ENCODE measurements at places on chromosomes 6 and 20.

DNA sequence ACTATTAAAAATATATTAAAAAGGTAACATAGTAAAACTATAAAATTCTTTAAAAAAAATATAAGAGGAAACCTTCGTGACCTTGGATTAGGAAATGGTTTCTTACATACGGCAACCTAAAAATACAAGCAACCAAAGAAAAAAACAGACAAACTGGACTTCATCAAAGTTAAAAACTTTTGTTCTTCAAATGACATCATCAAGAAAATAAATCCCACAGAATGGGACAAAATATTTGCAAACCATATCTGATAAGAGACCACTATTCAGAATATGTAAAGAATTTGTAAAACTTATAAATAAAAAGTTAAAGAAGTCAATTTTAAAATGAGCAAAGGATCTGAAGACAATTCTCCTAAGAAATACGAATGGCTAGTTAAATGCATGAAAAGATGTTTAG, 110.0 kb downstream of the ATG5 start:
- no peak for DNase-seq

- DNase-seq: no peak
These were observed 54.3 kb downstream of the PDE7B start for GRCh38 chr6:135905604-135906300.

GRCh38 chr6:90895299-90896074, 308.6 kb upstream of the MAP3K7 start:
- DNase-seq: no peak

GRCh38 chr6:163191704-163192537, 222.6 kb upstream of the QKI start:
- DNase-seq: no peak

DNA sequence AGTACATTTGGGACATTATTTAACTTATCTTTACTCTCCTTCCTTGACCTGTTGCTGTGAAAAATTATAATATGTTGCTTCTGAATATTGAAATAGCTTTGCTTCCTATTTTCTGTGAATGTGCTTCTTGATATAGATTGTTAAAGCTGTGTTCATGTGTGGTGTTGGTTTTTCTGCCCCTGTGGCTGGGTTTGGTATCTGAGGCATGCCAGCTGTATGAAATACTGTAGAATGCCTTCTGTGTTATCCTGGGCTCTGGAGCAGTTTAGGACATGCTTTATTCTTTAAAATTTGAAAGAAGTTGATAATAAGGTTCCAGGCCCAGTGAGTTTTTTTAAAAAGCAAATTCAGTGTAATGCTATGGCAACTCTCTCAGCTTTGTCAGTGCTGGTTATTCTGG, 71.7 kb downstream of the HIVEP1 start:
- DNase-seq: no peak

DNA sequence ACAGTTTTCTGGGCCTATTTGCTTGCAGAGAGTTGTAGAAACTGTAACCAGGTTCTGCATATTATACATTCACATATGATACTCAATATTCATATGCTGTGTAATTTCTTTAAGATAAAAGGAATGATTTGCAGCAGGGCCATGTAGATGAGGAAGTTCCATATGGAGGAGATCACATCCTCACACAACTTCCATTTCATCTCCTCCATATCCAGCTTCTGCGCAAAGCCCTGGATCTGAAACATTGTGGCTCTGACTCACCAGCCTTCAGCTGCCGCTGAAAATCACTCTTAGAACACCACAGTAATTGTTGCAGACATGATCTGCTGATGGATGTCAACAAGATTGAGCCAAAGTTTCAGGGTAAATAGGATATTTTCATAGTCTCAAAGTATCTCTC, 57.7 kb downstream of the PXDC1 start:
- DNase-seq: no peak

GRCh38 chr6:139736325-139736906, 362.0 kb upstream of the CITED2 start:
- peak; percentile 20 for DNase-seq

- DNase-seq: no peak
These were observed 156.6 kb downstream of the ZDHHC14 start for GRCh38 chr6:157537556-157537955.

GRCh38 chr6:16206595-16207037, 31.8 kb upstream of the GMPR start:
- DNase-seq: peak; percentile 80

DNA sequence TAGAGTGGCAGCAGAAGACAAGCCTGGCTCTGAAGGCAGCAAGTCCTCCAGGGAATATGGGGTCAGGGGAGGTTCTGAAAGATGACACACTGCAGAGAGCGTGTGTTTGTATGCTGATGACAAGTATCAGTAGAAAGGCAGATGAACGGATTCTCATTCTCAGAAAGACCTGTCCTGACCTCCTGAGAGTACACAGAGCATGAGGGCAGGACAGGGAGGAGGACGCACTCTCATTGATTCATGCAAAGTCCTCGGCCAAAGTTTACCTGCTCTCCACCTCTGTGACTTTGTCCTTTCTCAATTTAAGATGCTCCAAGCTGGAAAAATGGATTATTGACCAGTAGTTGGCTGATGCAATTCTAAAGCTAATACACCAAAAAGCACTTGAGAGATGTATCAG, 156.7 kb downstream of the LPA start:
- DNase-seq: no peak

GRCh38 chr20:45934046-45934585, 367 bp upstream of the PCIF1 start:
- DNase-seq: peak; percentile 28

- no peak for DNase-seq
These were observed 145.7 kb upstream of the MAN1A1 start for GRCh38 chr6:119495230-119495683.

DNA sequence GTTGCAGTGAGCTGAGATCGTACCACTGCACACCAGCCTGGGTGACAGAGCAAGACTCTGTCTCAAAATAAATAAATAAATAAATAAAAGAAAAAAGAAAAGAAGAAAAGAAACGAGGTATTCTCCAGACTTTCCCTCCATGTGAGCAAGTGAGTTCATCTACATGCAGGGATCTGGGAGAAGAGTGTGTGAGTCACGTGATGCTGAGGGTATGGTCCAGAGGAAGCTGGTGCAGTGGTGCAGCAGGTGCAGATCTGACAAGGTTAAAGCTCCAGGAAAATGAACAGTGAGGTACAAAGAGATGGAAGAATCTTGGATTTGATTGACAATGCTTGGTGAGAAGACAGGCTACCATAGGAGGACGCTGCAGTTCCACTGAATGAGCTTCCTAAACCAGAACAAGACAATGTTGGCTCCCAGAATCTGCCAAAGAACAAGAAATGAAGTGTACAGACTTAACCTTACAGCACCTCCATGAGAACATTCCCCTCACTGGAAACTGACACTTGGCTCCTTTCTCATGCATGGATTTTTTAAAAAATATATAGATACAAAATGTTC, 79.5 kb upstream of the BTBD3 start:
- no peak for DNase-seq

DNA sequence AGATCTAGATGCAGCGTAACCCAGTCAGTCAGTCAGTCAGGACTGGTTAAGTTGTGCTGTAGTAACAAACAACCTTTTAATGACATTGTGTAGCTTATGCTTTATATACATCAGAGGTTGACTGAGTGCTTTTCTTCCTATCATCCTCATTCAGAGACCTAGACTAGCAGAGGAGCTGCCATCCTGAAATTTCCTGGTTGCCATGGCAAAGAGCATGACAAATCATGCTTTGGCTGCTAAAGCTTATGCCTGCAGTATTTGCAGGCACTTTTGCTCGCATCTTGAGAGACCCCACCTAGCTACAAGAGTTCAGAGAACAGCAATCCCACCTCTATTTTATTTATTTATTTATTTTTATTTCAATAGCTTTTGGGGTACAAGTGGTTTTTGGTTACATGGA, 244.0 kb downstream of the BTBD3 start:
- DNase-seq: no peak

GRCh38 chr20:57800791-57801430, 91.1 kb upstream of the PMEPA1 start:
- no peak for DNase-seq

DNA sequence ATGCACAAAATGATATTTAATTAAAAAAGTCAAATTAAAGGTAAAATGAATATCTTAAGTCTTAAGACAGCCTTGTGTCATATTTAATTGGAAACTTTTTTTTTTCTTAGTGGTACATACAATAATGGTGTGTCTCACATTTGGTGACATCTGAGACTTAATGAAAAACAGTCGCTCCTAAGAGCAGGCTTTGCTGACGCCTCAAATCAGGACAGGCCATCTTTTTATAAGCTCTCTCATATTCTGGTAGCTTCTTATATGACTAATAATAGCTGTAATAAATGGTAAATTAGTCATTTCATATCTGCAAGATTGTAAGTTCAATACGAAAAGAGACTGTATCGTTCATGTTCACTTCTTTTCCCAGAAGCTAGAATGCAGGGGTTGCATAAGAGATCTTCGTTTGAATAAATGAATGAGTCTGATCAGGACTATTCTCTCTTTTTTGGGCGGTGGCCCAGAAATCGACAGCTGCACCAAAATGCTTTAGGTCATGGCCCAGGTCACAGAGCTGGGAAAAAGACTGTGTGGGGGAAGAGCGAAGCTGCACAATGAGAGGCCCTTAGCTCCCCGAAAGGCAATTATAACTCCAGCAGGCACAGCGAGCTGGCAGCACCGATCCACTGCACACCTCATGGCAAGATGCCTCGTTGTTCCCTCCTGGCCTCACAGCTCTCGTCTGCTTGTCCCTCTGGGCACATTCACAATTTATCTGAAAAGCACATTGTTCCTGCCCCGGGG, 69.4 kb downstream of the NRN1 start:
- no peak for DNase-seq

GRCh38 chr20:63175038-63175895, 40.7 kb downstream of the YTHDF1 start:
- DNase-seq: no peak

- DNase-seq: peak; percentile 2
These were observed 1.2 kb downstream of the SYNCRIP start for GRCh38 chr6:85641522-85641896.

GRCh38 chr6:111686249-111686931, 80.7 kb upstream of the TRAF3IP2 start:
- DNase-seq: no peak

- DNase-seq: no peak
These were observed 1.5 kb downstream of the PYGB start for GRCh38 chr20:25249198-25249931.

DNA sequence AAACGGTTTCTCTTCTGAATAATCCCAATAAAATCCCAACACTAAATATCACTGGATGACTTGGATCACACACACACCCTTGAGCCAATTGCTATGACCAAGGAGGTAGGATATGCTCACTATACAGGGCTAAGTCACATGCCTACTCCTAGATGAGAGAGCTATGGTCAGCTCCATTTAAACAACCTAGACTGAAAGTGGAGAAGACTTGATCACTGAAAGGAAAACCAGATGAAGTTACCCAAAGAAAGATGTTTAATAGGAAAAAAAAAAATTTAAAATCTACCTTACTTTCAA, 18.9 kb upstream of the COL19A1 start:
- no peak for DNase-seq

DNA sequence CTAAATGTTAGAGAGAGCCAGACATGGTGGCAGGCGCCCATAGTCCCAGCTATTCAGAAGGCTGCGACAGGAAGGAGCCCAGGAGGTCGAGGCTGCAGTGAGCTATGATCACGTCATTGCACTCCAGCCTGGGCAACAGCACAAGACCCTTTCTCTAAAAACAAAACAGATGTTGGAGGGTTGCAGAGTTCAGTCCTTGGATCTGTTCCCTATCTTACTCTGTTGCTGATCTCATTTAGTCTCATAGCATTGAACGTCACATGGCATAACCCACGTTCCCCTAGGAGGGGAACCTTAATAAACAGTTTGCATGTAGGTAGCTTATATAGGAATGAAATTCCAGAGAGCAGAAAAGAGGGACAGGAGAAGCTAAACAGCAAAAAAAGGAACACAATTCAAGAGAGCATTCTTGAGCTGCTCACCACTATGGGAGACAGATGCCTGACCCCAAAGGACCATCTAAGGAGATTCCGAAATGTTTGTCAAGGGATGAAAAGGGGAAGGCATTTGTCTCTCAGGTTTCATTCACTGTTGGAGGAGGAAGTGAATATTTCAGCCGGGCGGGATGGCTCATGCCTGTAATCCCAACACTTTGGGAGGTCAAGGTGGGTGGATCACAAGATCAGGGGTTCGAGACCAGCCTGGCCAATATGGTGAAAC, 54.6 kb upstream of the PIM1 start:
- no peak for DNase-seq
